ENCODE measurements at places on chromosomes 4 and X.

- no peak for DNase-seq
Measured at GRCh38 chrX:20005883-20006282, 15.0 kb upstream of the BCLAF3 start.

DNA sequence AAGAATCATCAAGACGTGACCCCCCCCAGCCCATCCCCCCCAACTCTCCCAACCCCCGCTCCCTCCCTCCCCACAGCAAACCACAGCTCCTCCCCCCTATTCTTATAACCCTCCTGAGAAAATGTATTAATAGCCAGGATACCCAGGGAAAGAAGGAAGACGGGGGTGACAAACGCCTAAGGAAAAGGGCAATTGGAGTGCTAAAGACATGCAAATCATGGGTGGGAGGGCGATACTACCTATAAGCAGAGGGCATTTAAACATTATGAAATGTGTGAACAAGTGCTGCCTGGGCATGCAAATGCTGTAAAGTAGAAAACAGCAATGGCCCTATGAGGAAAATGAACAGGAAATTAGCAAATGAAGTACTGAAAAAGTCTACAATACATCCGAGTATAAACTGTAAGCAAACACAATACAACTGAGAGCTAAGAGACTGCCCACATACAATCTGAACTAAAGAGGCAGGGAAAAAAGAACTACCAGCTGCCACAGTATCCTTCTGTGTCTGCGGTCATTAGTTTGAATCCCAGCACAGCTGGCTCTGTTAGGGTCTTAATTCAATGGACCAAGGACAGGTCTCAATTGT, 2.4 kb downstream of the CXXC4 start:
- DNase-seq = no peak

DNA sequence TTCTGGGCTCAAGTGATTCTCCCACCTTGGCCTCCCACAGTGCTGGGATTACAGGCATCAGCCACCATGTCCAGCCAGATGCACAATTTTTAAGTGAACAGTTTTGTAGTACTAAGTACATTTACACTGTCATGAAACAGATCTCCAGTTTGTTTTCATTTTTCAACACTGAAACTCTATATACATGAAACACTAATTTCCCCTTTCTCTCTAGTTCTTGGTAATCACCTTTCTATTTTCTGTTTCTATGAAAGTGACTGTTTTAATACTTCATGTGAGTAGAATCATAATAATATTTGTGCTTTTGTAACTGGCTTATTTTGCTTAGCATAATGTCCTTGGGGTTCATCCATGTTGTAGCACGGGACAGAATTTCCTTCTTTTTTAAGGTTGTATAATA, 237.4 kb downstream of the CAMK2D start:
- DNase-seq = no peak

GRCh38 chr4:69849969-69850368, 10.0 kb downstream of the SULT1E1 start:
- DNase-seq = no peak

DNA sequence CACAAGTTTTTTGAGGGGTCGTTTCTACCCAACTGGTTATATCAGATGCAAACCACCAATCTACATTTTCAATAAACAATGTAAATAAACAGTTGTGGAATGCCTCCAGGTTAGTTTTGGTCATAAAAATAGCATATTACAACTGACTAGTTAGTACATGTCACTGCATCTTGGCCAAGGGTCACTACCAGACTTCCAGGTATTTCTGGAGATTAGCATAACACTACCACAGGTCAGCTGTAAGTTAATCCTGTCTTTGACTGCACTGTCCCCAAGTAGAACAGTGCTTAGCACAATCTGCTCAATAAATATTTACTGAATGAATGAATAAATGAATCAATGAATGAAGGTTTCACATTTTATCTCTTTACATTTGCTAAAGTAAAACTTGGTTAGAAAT, 64.4 kb downstream of the TBC1D19 start:
- DNase-seq = no peak

- no peak for DNase-seq
Measured at GRCh38 chrX:112800971-112801775, 39.5 kb downstream of the AMOT start.

DNA sequence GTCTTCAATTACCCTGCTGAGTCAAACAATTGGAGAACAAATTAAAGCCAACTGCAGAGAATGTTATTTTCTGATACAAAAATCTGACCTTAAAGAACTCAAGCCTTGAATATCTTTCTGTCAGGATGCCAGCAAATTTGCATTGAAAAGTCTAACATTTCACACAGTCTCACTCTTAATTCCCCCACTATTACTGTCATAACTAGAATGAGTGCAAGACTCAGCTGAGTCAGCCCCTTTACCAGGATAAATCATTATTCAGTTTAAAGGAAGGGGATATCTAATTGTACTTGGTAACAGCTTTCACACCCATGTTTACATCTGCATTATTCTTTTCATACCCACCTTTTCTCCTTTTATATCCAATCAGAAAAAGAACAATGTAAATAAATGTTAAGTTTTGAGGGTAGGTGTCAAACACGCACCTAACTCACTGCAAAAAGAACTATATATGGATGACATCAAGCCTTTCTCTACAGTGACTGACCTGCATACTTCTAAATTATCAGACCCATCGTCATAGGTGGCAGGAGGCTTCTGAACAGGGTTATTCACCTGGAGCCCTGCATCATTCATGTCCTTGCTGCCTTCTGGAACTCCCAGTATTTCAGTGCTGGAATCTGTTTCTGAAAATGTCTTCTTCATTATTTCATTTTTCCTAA, 117.4 kb downstream of the TMA16 start:
- no peak for DNase-seq

- DNase-seq = no peak
Measured at GRCh38 chr4:59689149-59689548, 1511.0 kb upstream of the ADGRL3 start.

GRCh38 chrX:5145957-5146356, 1082.7 kb downstream of the NLGN4X start:
- no peak for DNase-seq

DNA sequence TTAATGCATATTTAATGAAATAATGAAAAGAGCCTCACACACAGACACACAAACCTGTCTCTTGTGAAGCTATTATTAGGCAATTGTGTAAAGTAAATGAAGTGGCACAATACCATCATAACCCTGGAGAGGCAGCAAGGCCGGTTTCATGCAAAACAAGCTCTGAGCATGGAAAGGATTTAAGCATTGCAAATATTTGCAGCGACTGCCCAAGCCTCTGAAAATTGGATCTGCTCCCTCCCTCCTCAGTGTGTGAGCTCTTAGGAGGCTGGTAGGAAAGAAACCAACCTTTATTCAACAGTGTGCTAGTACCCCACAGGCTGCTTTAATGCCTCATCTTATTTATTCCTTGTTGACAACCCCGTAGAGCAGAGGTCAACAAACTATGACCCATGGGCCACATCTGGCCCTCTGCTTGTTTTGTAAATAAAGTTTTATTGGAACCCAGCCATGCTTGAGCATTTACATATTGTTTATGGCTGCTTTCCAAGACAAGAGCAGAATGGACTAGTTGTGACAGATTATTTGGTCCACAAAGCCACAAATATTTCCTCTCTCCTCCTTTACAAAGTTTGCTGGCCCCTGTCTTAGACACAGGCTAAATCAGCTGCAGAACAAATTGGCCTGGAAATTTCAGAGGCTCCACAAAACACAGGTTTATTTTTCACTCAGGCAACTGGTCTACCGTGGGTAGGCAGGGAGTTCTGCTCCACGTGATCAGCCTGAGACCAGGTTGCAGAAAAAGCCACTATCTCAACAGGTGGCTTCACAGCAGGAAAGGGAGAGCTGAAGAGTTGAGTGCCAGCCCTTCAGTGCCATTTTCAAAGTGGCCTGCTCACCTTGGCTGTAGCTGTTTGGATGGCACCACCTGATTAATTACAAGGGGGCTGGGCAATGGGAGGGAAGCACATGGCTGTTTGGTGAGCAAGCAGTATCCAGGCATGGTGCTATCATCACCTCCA, 16.8 kb downstream of the RS1 start:
- no peak for DNase-seq

GRCh38 chr4:121373841-121374240, 7.0 kb downstream of the QRFPR start:
- no peak for DNase-seq

DNA sequence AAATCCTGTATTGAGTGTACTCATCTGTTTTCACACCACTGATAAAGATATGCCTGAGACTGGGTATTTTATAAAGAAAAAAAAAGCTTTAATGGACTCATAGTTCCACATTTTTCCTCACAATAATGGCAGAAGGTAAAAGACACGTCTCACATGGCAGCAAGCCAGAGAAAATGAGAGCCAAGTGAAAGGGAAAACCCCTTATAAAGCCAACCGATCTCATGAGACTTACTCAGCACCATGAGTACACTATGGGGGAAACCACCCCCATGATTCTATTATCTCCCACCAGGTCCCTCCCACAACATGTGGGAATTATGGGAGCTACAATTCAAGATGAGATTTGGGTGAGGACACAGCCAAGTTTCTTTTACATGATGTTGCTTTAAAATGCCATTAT, 171.9 kb downstream of the GALNTL6 start:
- no peak for DNase-seq

GRCh38 chr4:149896432-149896831, 80.8 kb upstream of the IQCM start:
- peak; percentile 37 for DNase-seq

Measured in MG63 (cell line).